ENCODE measurements at places on chromosomes 16 and 17.

- DNase-seq, result peak; percentile 60
Measured at GRCh38 chr16:67248401-67249177, at the start of gene SLC9A5. TSS of gene SLC9A5 (plus strand) at chr16:67248979. CDS start at chr16:67249015, 36 bp downstream.

DNA sequence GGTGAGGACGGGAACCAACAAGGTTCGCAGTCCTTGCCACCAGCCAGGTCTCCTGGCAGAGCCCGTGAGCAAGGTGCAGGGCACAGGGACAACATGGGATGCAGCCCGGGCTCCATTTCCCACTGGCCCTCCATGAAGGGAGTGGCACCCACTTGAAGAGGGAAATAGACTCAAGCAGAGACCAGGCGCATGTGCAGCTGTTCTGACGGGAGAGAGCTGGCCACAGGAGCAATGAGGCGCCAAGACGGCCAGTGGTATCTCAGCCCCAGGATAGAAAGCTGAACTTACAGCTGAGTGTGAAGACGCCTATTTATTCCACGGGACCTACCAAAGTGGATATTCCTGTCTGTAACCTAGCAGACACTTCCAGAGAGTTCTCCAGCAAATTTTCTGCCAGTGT, 8.2 kb upstream of the FOXJ1 start:
- no peak for DNase-seq

DNA sequence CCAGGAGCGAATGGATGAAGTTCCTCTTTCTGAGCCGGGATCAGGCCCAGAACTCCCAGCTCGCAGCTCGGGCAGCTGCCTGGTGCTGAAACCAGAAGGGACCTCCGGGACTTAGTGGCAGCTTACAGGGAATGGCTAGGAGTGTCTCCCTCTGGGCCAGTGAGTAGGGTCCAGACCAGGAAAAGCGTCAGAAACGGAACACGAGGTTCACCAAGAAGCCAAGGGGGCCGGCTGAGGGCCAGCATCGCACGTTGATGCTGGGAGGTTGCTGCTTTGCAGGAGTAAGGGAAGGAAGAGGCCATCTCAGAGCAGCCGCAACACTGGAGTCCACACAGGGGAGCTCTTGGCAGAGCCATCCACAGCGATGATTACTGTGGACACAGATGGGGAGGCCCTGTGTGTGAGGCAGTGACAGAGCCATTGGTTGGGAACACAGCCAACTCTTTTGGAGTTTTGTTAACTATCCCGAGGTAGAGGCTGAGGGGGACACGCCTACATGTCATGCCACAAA, 74.0 kb upstream of the CREBBP start:
- no peak for DNase-seq

DNA sequence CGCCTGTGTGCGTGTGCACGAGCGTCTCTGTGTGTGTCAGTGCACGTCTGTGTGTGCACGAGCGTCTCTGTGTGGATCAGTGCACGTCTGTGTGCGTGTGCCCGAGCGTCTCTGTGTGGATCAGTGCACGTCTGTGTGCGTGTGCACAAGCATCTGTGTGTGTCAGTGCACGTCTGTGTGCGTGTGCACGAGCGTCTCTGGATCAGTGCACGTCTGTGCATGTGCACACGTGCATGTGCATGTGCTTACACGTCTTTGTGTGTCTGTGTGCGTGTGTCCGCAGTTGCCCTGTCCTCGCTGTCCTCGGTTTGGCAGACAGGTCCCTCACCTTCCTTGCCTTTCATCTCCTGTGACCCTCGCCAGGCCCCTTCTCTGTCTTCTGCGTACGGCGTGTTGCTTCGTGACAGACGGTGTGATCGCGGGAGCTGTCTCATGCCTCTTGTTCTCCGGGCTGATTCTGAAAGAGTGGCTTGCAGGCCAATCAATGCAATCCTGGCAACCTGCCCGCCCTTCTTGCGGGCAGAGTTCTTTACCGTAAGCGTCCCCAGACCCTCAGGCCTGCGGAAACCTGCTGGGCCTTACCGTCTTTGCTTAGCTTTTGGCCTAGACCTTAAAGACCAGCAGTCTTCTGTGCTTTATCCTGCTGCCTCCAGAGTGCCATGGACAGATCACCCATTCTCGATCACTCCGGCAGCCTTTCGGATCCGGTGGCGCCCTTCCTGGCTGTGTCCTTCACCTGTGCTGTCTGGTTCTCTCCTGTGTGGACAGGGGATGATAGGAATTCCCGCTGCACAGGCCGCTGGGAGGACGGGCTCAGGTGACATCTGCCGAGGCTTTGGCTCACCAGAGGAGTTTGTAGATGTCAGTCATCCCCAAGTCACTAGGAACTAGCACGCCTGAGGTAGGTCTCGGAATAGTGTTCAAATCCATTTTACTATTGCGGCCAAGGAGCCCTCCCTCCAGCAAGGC, 18.5 kb downstream of the MLYCD start:
- DNase-seq, result no peak

GRCh38 chr17:72618001-72618509, 474.4 kb downstream of the SLC39A11 start:
- no peak for DNase-seq

- DNase-seq, result no peak
Measured at GRCh38 chr16:54178478-54178976, 108.1 kb downstream of the IRX3 start.

- no peak for DNase-seq
Measured at GRCh38 chr16:72942021-72942420, 105.9 kb downstream of the ZFHX3 start.

GRCh38 chr16:49462362-49462988, 88.9 kb downstream of the C16orf78 start:
- DNase-seq, result no peak

DNA sequence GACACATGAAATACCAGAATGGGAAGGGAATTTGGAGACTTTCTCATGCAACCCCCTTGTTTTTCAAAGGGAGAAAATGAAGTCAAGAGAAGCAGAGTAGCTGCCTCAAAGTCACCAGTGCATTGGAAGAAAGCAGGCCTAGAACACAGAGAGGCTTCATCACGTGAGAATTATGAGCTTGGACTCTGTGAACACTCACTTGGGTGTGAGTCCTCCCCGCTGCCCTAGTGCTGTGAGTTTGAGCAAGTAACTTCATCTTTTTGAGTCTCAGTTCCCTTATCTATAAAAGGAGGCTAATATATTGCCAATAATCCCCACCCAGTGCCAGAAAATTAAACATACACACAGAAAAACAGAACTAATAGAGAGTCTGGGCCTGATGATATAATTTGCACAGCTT, 315.8 kb downstream of the XYLT1 start:
- DNase-seq, result peak; percentile 20

DNA sequence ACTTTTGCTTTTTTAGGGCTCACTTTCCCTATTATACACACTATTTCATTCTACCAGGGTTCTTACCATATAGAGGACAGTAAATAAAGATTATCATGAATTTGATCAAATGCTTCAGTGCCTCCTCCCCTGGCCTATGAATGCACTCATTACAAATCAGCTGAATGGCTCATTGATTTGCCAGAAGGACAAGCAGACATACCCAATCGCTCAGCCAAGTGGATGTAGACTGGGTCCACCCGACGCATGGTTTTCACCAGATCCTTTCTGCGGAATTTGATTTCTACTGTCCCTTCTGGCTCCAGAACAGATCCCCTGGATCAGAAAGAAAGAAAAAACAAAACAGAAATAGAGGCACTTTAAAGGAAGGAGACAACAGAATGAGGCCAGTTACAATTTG, 162.6 kb downstream of the AATF start:
- no peak for DNase-seq

GRCh38 chr17:81162491-81162890, 2.8 kb upstream of the PVALEF start:
- no peak for DNase-seq

GRCh38 chr17:58447039-58447975, 30.0 kb upstream of the RNF43 start:
- DNase-seq, result peak; percentile 5

GRCh38 chr17:50518384-50519023, 10.3 kb downstream of the MYCBPAP start:
- DNase-seq, result no peak

DNA sequence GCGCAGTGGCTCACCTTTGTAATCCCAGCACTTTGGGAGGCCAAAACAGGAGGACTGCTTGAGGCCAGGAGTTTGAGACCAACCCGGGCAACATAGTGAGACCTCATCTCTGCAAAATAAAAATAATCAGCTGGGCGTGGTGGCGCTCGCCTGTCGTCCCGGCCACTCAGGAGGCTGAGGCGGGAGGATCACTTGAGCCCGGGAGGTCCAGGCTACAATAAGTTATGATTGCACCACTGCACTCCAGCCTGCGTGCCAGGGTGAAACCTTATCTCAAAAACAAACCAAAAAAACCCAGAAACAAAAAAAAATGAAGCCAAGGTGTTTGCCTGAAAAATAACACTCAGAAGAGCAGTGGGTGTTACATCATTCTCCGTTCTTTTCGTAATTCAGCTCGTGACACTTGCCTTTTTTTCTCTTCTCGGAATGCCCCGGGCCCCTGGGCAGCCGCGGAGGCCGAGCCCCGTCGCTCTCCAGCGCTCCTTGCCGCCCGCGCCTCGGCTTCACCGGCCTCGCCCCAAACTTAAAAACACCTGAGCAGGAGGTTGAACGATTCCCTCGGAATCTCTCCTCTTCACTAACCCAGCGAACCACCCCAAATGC, 17.0 kb downstream of the PRCD start:
- DNase-seq, result no peak

DNA sequence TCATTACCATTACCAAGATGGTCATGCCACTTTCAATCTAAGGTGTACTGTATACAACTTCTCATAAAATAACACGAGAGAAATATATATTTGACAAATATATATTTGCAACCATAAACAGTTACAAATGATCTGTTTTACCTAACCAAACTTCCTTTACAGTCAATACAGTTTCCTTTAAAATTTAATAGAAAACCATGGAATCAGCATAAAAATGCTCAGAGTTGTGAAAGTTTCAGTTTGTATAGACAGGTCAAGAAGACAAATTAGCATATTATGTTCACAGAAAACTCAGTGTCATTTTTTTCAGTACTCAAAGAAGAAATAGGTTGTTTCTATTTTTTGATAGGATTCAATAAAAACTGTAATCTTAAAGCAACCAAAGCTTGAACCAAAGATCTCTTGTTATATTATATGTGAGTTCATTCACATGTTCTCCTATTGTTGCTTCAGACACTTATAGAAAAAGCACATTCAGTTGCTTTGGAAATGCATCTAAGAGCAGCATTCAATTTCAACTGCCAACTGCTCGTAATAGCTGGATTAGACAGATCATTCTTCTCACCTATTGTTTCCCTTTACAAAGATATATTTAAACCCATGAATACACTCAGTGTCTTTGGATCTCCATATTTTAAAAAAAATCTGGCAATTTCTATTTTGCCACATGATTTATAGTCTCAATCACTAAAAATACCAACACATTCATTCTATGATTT, 15.1 kb downstream of the SSH2 start:
- no peak for DNase-seq

DNA sequence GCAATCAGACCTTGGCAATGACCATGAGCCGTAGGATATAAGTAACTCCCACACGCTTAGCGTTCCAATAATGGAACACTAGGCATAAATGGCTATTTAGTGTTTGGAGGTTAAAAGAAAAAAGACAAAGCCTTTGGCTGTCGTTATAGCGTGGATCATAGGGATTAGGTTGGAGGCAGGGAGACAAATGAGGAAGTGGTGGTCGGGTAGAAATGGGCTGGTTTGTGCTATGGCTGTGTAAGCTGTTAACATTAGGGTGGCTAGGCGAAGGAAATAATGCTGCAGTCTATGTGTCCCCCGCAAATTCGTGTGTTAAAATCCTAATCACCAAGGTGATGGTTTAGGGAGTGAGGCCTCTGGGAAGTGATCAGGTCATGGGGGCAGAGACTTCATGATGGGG, 120.4 kb upstream of the IRX6 start:
- no peak for DNase-seq

- DNase-seq, result no peak
Measured at GRCh38 chr17:54177606-54178308, 355.0 kb downstream of the KIF2B start.

DNA sequence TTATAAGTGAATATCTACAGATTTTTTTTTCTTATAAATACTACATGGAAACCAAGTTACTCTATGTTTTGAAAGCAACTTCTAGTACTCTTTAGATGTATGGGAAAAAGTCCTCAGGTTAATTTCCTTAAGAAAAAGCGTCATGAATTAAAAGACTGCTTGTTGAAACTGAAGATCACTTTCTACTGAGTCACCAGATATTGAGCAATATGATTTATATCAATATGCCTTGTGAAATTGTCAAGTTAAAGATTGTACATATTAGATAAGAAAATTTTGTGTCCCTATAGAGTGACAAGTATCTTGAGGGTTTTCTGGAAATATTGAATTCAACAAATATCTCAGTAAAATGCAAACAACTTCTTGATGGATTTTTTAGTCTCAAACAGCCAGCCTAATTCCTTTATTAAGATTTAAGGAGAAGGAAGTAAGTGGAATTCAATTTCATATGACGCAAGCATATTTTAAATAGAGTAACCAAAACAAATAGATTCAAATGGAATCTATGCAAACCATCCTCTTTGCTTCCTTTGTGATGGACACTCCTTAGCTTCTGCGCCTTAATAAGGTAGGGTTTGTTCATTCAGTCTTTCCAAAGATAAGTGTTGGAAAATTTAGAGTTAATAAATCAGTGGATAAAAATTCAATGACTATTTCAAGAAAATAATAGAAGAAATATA, 16.6 kb downstream of the KRT12 start:
- no peak for DNase-seq

GRCh38 chr17:57550016-57550415, 195.1 kb downstream of the CCDC182 start:
- DNase-seq, result no peak

DNA sequence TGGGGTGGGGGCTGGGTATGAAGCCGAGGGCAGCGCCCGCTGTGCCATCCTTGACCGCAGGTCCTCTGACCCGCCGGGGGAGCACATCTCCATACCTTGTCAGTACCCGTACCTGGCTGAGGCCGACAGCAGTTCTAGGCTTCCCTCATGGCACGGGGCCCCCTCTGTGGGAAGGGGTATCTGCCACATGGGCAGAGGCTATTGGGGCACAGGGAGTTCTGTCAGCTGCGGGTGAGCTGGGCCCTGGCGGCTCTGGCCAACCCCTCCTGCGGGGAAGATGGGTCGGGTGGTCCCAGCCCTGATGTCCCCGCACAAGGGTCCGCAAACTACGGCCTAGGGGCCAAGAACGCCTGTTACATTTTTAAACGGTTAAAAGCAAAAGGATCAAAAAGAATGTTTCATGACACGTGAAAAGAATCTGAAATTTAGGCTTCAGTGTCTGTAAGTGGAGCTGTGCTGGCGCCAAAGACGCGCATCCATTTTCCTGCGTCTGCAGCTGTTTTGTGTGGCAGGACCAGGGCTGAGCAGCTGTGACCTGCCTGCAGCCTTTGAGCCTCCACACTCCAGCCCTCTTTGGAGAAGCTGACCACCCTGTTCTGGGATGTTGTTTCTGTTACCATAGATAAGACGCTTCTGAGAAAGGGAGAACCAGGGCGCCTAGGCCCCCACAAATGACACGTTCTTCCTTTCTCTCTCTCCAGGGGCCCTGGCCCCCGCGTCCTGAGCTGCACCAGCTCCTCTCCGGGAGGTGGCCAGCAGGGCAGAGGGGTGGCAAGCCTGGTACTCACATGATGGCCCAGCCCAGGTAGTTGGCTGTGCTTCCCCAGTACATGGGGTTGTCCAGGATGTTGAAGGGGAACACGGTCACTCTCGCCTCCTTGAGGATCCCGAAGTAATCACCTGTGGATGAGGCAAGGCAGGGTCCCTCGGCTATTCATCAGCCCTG, 12.7 kb upstream of the RASD1 start:
- no peak for DNase-seq

Measured in gastrocnemius medialis (tissue), 4 donors.